G401 (cell line): ENCODE measurements at places on chromosomes 2 and 18.

DNA sequence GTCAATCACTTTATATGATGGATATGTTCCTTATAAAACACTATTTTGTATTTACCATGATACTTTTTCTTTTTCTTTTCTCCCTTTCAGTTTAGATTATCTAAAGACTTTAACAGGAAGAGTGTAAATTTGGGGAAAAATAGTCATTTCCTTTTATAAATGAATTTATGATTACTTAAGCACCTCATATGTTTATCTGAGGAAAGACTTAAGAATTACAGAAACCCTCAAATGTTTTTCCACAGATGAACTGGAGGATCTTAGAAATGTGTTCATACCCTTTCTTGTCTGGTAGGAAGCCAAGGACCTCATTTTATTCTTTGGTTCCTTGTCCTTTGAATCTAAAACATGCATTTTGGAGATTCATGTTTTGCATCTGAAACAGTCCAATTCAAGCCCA is 36.7 kb downstream of the MAPRE2 start:
- DNase-seq, result no peak

DNA sequence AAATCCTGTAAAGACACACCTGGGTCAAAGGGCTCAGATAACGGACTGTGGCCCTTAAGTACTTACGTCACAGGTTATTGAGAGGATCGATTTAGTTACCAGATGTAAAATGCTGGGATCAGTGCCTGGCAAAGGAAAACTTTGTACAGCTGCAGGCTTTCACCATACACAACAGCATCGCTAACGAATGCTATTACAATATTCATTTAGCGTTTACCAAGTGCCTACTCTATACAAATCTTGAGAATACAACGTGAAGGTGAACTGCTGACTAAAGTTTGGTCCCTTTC is 619 bp upstream of the MSH6 start:
- DNase-seq, result no peak

- no peak for DNase-seq
Measured at GRCh38 chr18:8299054-8299980, 309.9 kb upstream of the RAB12 start.

GRCh38 chr18:6711467-6711866 is 18.0 kb upstream of the ARHGAP28 start:
- DNase-seq, result no peak

GRCh38 chr2:109139002-109139401 is 10.0 kb downstream of the SH3RF3 start:
- no peak for DNase-seq

DNA sequence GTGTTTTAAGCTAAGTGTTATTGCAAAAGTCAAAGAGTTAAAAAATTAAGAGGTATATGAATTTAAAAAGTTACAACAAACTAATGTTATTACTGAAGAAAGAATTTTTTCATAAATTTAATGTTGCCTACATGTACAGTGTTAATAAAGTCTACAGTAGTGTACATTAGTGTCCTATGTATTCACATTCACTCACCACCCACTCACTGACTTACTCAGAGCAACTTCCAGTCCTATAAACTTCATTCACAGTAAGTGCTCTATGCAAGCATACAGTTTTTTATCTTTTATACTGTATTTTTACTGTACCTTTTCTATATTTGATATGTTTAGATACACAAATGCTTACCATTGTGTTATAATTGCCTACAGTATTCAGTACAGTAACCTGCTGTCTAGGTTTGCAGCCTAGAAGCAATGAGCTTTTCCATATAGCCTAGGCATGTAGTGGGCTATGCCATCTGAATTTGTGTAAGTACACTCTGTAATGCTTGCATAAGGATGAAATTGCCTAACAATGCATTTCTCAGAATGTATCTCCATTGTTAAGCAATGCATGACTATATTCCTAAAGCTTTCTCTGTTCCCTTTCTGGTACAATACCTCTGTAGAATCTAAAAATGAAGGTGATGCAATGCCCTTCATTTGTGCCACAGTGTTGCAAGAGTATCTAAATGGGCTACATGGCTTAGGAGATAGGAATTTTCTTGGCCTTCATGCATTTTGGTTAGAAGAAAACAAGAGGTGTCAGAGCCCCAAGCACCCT is 370.8 kb upstream of the NT5C1B start:
- DNase-seq, result no peak

DNA sequence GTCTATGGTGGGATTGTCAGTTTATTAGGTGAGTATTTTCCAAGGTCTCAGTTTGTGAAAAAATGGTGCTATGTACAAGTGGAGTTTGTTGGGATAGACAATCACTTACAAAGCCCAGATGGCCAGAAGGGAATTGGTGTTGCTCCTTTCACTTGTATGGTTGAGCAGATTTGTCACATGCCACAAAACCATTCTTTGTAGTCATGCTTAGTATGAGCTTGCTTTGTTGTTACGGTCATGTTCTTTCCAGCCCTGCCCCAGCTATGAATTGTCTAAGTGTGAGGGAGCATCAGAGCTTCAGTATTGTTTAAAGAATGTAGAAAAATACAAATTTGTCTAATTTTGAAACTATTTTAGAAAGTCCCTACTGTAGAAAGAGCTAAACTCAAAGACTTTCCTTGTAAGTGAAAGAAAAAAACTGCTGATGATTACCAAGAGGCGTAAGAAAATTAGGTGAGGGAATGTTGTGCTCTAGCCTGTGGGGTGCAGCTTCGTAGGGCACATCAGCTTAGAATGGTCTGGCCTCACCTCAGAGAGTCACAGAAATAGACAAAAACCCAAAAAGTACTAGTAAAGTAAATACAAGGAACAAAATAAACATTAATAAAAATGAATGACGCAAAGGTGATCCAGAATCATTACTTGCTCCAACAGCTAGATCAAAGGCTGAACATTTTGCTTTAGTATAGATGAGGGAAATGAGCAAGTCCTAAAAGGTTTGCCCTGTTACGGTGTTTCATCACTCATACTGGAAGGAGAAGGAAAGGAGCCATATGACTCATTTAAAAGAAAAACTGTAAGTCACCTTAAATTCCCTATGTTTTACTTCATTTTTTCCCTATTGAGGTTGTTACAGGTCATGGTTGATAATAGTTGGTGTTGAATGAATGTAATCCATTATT is 9.2 kb downstream of the TGIF1 start:
- no peak for DNase-seq
